ENCODE measurements at places on chromosomes 12 and 14.
A peak's percentile ranks its signal among the peaks of the same experiment; 100 is the strongest.

- no peak for DNase-seq
These were observed 69.7 kb downstream of the LGMN start for GRCh38 chr14:92678766-92679165.

DNA sequence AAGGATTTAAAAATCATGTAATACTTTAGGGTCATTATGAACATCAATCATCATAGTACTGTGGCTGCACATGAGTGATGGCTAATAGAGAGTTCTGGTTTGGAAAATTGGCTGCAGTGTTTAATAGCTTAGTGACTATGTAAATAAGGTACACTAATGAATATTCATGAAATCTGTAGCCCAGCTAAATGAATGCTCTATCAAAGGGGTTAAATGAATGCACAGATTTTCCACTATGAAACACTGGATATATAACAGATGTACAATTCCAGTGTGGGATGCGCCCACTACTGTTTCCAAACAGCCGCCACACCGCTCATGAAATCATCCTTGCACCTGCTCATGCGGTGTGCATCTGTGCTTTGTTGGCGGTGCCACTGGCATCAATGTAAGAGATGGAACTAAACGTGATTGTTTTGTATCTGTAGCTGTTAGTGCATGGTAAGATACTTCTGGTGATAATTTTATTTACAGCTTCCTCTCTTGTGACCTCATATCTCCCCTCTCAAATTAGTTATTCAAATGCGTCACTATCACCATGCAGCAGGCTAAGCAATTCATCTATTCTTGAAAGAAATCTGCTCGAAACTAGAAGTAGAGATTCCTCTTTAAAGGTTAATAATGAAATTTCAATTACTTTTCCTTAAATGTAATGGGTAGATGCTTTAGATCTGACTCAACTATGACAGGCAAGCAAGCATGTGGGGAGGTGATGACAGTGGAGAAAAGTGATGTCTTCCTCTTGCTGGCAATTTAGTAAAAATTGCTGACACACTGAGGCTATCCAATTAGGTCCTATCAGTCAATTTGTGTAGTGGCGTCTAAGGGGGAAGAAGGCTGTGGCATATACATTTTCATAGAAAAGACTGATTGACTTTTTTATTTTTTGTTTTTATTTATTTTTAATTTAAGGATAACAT, 433.6 kb downstream of the AEBP2 start:
- DNase-seq: peak; percentile 44

- no peak for DNase-seq
These were observed 2.0 kb downstream of the ATN1 start for GRCh38 chr12:6929466-6930452.

DNA sequence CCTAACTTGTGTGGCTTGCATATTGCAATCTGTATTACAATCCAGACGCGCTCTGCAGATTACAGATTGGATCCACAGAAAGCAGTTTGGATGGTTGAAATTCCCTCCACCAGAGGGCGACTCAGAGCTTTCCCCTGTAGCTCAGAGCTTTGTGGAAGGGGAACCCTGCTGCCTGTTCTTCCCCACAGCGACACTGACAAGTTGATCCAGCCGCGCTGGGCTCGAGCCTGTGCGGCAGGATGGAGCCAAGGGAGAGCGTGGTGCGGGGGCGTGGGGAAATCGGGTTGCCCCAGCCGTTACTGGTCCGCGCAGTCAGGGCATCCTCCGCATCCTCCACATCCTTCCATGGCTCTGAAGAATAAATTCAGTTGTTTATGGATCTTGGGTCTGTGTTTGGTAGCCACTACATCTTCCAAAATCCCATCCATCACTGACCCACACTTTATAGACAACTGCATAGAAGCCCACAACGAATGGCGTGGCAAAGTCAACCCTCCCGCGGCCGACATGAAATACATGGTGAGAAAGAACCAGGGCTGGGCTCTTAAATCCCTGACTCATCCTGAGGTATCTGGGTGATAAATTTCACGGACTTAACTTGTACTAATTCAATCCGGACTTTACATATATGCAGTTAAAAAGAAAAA, at the start of gene GLIPR1L1:
Gene GLIPR1L1, plus strand, starts transcription at position 287 of the 647 bp plus-strand sequence. Its CDS starts 59 bp downstream, at position 346.
- DNase-seq: peak; percentile 90

- DNase-seq: peak; percentile 80
These were observed at the start of gene PELI2 for GRCh38 chr14:56117765-56118610. Gene PELI2, plus strand, starts transcription at chr14:56118411. Its CDS starts 250 bp downstream, at chr14:56118661.

- DNase-seq: no peak
These were observed 101.9 kb downstream of the DACT1 start for GRCh38 chr14:58739674-58740073.

DNA sequence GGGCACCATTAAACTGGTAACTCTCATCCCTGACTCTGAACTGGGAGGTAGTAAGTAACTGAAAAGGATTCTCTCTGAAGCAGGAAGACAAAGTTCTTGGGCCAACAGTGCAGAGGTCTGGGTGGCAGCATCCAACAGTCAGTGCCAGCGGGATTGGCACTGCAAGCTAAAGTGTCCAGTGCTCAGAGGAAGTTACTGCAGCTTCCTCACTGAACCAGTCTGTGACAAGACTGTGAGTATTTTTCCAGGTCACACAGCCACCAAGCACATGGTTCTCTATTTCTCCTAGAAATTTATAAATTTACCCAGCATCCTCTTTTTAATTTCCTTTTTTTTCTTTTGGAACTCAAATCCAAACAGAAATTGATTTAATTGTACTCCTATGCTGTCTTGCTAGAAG, 81.6 kb upstream of the FAR2 start:
- DNase-seq: no peak

DNA sequence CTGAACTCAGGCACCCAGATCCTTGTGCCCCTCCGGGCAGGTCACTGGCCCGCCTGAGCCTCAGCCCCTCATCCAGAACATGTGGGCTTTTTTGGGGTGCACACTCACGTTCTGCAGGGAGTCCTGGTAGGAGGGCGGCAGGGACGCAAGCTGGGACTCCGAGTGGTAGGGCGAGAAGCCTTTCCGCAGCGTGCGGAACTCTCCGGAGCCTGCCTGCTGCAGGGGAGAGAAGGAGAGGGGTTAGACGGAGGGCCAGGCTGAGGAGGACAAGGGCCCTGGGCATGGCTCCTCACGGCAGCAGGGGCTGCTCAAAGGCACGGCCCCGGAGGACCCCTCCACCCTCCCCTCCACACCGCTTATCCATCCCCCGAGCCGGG, 40.8 kb downstream of the CCNK start:
- DNase-seq: no peak

All from fibroblast of skin of back (primary cell).